ENCODE measurements at places on chromosomes 1 and 21.

GRCh38 chr1:55255901-55256300 lies 40.7 kb upstream of the USP24 start:
- DNase-seq, result peak; percentile 54

GRCh38 chr1:29502911-29503840 lies 266.9 kb downstream of the PTPRU start:
- DNase-seq, result no peak

DNA sequence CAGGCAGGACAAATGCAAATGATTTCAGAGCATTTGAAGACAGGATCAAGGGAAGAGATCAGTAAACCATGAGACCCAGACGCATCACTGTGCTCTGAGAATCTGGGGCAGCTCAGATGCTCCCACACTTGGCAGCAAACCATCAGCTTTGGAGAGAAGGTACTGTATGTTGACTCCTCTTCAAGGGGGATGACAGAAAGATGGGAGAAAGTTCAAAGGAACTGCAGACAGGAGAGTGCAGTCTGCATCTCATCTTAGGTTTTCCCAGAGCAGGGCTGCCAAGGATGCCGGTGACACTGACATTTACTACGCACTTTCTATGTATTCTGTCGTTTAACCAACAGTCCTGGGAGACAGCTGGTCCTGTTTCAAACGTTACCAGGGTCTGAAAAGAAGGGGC lies 35.8 kb downstream of the OLFML2B start:
- DNase-seq, result no peak

DNA sequence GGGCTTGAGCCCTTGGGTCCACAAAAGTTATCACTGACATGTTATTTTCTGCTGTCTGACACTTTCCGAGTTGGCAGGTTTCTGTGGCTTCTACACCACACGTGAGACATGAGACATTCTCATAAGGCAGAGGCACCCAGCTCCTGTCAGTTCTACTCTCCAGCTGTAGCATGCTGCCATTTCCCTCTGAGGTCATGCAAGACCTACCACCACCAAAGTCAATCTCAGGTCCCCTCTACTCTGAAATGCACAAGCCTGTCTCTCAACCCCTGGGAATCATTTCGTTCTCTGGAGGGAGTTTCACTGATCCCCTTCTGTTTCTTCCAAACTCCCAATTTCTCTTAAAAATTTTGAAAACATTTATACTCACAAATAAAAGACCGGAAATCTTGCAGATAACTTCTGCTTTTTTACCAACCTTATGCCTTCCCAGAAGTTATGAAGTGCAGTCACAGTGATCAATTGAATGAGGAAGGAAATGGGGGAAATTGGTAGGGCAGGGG lies 39.5 kb upstream of the CR2 start:
- no peak for DNase-seq

DNA sequence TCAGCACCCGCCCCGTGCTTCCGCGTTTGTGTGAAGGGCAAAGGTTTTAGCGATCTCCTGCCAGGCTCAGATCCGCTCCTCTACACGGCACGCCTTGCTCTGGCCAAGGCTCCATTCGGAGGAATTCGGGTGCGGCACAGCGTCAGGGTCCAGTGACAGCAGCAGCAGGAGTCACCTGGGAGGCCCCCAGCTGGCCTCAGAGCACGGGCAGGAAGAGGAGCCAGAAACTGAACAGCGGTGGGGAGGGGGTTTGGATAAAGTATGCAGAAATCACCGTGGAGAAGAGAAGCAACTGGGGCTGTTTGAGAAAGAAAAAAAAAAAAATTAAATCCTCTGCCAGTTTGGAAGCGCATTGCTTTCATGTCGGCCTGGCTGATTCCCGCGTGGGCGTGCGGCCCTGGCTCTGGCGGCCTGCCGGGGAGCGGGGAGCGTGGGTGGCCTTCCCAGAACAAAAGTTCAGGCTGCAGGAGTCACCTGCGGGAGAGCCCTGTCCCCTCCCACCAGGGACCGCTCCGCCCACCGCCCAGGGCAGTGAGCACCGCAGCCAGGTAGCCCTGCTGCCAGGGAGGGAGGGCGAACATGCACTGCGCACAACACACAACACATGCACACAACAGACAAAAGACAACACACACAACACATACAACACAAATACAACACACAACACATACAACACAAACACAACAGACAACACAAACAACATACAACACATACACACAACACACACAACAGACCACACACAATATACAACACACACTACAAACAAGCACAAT lies 107.6 kb downstream of the ETS2 start:
- DNase-seq, result no peak
